ENCODE measurements at places on chromosomes 2 and 18. TPM values are rescaled to one million over a fixed set of nuclear protein-coding genes. Genes with fewer than 3 reads are reported as not detected.

DNAH6 gene
- polyA plus RNA-seq, result 0.07 TPM

UCN gene
- 0.66 TPM for polyA plus RNA-seq

PLCD4 gene
- 0.71 TPM for polyA plus RNA-seq

PPM1G gene
- 71.3 TPM for polyA plus RNA-seq

ARMC9 gene
- polyA plus RNA-seq, result 0.94 TPM

MEP1B gene
- polyA plus RNA-seq, result not detected

CRACDL gene
- not detected for polyA plus RNA-seq

CFC1 gene
- not detected for polyA plus RNA-seq

DNA sequence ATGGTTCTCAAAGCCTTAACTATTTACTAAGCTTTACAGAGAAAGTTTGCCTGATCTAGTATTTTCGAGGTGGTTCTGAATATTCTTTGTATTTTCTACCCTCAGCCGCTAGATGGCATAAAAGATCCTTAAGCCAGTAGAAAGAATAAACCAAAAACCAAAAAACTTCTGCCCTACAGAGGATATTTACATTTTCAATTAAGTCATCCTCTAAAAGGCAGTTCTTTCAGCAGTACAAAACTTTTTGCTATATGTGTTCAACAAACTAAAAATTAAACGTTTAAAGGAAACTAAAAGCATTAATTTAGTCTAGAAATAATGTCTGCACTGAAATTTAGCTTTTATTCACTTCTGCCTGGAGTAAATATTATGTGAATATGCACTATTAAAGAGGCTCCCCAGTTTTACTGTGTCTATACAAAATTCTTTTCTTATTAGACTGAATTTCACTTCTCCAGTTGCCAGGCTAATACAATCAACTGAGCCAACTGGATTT lies 297.5 kb downstream of the PIEZO2 start:
- no peak overlapping the region for H3K4me3 ChIP-seq
- no peaks in the 10 kb centered on the region for H3K36me3 ChIP-seq
- H3K27me3 ChIP-seq, result no peaks in the 10 kb centered on the region
- H3K27ac ChIP-seq, result no peak overlapping the region

GRCh38 chr2:45759310-45759851 lies 107.9 kb downstream of the PRKCE start:
- no peak for DNase-seq
- H3K36me3 ChIP-seq, result no peaks in the 10 kb centered on the region
- no peaks in the 10 kb centered on the region for H3K4me1 ChIP-seq
- H3K4me3 ChIP-seq, result no peak overlapping the region
- H3K27ac ChIP-seq, result no peak overlapping the region

DNA sequence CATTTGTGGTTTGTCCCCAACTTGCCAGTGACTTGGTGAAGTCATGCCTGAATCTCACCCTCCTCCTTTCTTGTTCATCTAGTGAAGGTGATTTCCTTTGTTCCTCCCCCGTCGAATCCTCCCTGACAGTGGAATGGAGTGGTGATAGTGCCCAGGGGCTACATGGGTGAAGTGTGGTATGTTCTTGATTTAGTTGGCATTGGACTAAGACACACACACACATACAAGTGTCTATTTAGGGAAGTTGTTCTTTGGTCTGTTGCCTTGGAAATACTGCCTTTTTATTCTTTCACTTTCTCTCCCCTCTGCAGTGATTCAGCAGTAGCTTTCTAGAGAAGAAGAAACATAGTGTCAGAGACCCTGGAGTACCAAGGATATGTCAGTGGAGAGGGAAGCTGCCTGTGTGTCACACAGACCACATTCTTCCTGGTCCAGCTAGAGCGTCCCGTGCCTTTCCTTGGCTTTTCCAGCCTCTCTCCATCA lies 10.9 kb downstream of the INPP4A start:
- H3K4me1 ChIP-seq, result peaks cover 100% of the 10 kb centered on the region
- H3K36me3 ChIP-seq, result no peaks in the 10 kb centered on the region
- no peaks in the 10 kb centered on the region for H3K27me3 ChIP-seq
- peak overlapping the region; percentile 87 for H3K4me3 ChIP-seq
- peak overlapping the region; percentile 97 for H3K27ac ChIP-seq

GRCh38 chr2:72864500-72864899 lies 22.7 kb upstream of the SPR start:
- H3K27me3 ChIP-seq, result peaks cover 8% of the 10 kb centered on the region
- H3K4me3 ChIP-seq, result no peak overlapping the region
- peaks cover 9% of the 10 kb centered on the region for H3K4me1 ChIP-seq
- DNase-seq, result no peak
- H3K27ac ChIP-seq, result no peak overlapping the region
- no peaks in the 10 kb centered on the region for H3K36me3 ChIP-seq

- H3K4me1 ChIP-seq, result no peaks in the 10 kb centered on the region
- H3K36me3 ChIP-seq, result no peaks in the 10 kb centered on the region
Measured at GRCh38 chr2:189210250-189211087, 30.9 kb upstream of the COL5A2 start.

GRCh38 chr2:20643060-20643459 lies 7.8 kb downstream of the HS1BP3 start:
- peaks cover 19% of the 10 kb centered on the region for H3K36me3 ChIP-seq
- no peak overlapping the region for H3K27ac ChIP-seq
- no peak for DNase-seq
- H3K4me1 ChIP-seq, result peaks cover 9% of the 10 kb centered on the region
- no peak overlapping the region for H3K4me3 ChIP-seq

GRCh38 chr18:49850636-49851035 lies 37.3 kb upstream of the ACAA2 start:
- no peak overlapping the region for H3K4me3 ChIP-seq
- no peak for DNase-seq
- no peaks in the 10 kb centered on the region for H3K36me3 ChIP-seq
- peaks cover 12% of the 10 kb centered on the region for H3K27me3 ChIP-seq
- no peak overlapping the region for H3K27ac ChIP-seq
- H3K4me1 ChIP-seq, result peaks cover 6% of the 10 kb centered on the region

- H3K4me3 ChIP-seq, result no peak overlapping the region
- H3K27ac ChIP-seq, result no peak overlapping the region
- no peak for DNase-seq
- no peaks in the 10 kb centered on the region for H3K36me3 ChIP-seq
Measured at GRCh38 chr2:122077771-122078170, 322.3 kb downstream of the TSN start.

DNA sequence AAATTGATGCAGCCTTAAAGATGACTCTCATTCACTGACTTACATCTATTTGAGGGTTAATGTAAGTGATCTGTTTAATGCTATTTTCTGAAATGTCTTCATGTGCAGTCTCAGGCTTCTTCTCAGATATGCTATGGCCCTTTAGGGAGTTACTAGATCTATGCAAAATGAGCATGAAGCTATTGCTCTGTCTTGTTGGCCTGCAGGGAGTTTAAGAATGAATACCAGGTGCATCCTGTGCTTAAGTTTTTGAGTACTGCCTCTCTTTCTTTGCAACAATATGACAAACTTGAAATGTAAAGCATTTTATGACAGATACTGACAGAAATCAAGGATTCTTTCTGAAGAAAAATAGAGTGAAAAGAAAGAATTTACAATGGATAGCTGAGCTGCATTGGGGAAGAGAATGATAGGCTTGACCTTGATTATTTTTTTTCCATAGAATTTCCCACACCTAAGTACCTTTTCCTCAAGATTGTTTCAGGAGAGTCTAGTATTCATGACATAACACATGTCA lies 1058.3 kb upstream of the TMEFF2 start:
- H3K27ac ChIP-seq, result no peak overlapping the region
- no peak overlapping the region for H3K4me3 ChIP-seq
- H3K27me3 ChIP-seq, result no peaks in the 10 kb centered on the region

DNA sequence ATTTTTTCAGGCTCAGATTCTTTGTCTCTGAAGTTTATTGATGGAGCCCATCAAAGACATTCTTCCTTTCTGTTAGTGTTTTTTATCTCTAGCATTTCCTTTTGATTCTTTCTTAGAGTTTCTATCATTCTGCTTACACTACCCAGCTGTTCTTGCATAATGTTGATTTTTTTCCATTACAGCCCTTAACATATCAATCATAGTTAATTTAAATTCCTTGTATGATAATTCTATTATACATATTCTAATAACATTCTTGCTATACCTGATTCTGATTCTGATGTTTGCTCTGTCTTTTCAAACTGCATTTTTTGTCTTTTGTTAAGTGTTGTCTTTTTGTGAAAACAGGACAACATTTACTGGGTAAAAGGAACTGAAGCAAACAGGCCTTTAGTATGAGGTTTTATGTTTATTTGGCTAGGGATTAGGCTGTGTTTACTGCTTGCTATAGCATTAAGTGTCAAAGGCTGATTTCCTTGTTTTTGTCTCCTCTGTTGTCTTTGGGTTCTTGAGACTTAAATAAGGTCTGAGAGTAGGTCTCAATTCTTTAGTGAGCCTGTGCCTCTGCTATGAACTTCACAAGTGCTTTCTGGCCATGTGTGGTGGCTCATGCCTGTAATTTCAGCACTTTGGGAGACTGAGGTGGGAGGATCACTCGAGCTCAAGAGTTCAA lies 8.0 kb upstream of the STAM2 start:
- no peak overlapping the region for H3K27ac ChIP-seq
- H3K36me3 ChIP-seq, result no peaks in the 10 kb centered on the region
- peaks cover 4% of the 10 kb centered on the region for H3K27me3 ChIP-seq
- no peaks in the 10 kb centered on the region for H3K4me1 ChIP-seq

- DNase-seq, result no peak
- H3K36me3 ChIP-seq, result peaks cover 26% of the 10 kb centered on the region
- no peaks in the 10 kb centered on the region for H3K27me3 ChIP-seq
- H3K27ac ChIP-seq, result no peak overlapping the region
Measured at GRCh38 chr2:219073413-219074129, 12.8 kb upstream of the IHH start.

GRCh38 chr2:53417385-53417784 lies 350.2 kb upstream of the CHAC2 start:
- H3K4me1 ChIP-seq, result peaks cover 1% of the 10 kb centered on the region
- H3K27me3 ChIP-seq, result no peaks in the 10 kb centered on the region
- DNase-seq, result no peak
- no peak overlapping the region for H3K27ac ChIP-seq
- no peaks in the 10 kb centered on the region for H3K36me3 ChIP-seq
- H3K4me3 ChIP-seq, result no peak overlapping the region

DNA sequence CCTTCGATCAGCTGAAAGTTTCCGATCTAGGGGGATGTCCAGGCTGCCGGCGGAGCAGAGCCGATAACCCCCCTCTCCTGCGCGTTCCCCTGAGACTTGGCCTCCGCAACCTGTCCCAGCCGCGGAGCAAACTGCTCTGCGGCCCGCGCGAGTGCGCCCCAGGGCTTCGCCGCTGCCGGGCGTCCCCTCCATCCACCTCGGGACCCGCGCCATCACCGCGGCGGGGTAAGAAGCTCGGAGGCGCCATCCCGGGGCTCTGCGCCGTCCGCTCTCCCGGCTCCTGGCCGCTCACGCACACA lies 990 bp upstream of the GDF7 start:
- no peaks in the 10 kb centered on the region for H3K36me3 ChIP-seq
- no peak overlapping the region for H3K27ac ChIP-seq
- peaks cover 23% of the 10 kb centered on the region for H3K27me3 ChIP-seq
- no peak for DNase-seq

- H3K27me3 ChIP-seq, result peaks cover 1% of the 10 kb centered on the region
- no peaks in the 10 kb centered on the region for H3K4me1 ChIP-seq
- no peak overlapping the region for H3K27ac ChIP-seq
- DNase-seq, result no peak
Measured at GRCh38 chr2:228987441-228988155, 283.5 kb downstream of the PID1 start.

DNA sequence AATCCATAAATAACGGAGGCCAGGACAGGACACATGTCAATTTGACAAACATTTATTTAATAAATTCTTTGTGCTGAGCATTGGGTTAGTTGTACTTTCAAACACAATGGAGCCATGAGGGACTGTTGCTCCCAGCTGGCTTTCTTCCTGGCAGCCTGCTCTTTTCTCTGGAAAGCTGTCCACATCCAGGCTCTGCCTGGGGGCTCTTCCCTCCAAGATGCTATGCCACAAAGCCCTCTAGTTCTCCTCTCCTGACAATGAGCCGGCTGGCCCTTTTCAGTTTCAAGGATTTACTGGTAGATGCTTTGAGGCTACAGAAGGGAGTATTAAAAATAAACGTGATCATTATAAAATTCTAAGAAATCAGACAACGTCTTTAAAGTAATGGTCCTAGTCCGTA lies 44.1 kb upstream of the SLC14A2 start:
- H3K4me1 ChIP-seq, result no peaks in the 10 kb centered on the region
- no peaks in the 10 kb centered on the region for H3K36me3 ChIP-seq
- H3K4me3 ChIP-seq, result no peak overlapping the region
- H3K27me3 ChIP-seq, result peaks cover 1% of the 10 kb centered on the region
- no peak overlapping the region for H3K27ac ChIP-seq

DNA sequence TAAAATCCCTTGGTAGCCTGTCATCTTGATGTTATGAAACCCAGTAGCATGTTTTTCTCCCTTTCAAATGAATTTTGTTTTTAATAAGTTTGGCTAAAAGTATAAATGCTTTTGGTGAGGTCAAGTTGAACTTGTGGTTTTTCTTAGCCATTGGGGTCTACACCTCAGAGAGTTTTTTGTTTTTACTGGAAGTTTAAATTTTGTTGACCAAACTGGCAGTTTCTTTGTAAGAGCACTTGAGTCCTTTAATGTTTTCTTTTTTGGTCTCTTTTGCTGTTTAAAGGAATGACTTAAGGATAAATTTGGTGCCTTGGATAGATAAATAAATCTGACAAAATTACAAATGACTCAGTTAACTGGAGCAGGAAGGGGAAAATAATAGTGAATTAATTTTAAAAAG lies 577.3 kb downstream of the SATB2 start:
- DNase-seq, result no peak
- no peak overlapping the region for H3K27ac ChIP-seq
- H3K4me1 ChIP-seq, result no peaks in the 10 kb centered on the region
- H3K27me3 ChIP-seq, result no peaks in the 10 kb centered on the region
- H3K36me3 ChIP-seq, result no peaks in the 10 kb centered on the region

- H3K4me1 ChIP-seq, result no peaks in the 10 kb centered on the region
- H3K27ac ChIP-seq, result no peak overlapping the region
- H3K27me3 ChIP-seq, result peaks cover 2% of the 10 kb centered on the region
- no peak overlapping the region for H3K4me3 ChIP-seq
- no peaks in the 10 kb centered on the region for H3K36me3 ChIP-seq
Measured at GRCh38 chr2:145484448-145485097, 964.7 kb upstream of the ZEB2 start.

DNA sequence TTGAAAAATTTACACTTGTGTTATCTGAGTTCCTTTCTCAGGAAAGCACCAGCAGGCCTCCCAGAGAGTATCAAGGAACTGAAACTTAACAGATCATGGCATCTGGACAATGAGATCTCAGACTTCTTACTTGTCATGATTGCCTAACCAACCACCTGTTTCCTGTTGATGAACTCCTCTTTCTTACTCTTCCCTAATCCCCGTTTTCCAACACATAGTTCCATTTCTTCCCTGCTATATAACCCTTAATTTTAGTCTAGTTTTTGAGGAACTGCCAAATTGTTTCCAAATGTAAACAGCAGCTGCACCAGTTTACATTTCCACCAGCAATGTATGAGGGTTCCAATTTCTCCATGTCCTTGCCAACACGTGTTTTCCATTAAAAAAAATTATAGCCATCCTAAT lies 6.1 kb upstream of the FAM171B start:
- H3K4me1 ChIP-seq, result no peaks in the 10 kb centered on the region
- DNase-seq, result no peak
- H3K27ac ChIP-seq, result no peak overlapping the region
- no peak overlapping the region for H3K4me3 ChIP-seq
- H3K36me3 ChIP-seq, result no peaks in the 10 kb centered on the region

DNA sequence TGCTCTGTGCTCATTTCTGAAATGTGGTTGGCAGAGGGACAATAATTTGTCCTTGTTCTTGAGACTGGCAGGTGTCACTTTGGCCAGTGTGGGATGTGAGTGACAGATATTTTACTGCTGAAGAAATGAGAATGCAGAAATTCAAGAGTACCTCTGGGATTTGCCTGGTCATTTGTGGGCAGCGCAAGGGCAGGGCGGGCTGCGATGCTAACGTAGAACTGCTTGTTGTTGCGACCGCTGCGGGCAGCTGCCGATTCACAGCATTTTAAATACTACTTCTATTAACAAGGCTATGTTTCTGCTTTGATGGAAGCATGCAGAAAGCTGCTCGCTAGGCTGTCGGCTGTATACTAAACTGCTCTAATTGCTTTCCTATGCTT lies 268.6 kb downstream of the FIGN start:
- H3K27me3 ChIP-seq, result no peaks in the 10 kb centered on the region
- no peak overlapping the region for H3K4me3 ChIP-seq
- H3K27ac ChIP-seq, result no peak overlapping the region
